Tracheal epithelial cell (primary cell): ENCODE measurements at places on chromosomes 13 and 19. TPM values are rescaled to one million over a fixed set of nuclear protein-coding genes. Genes with fewer than 3 reads are reported as not detected.

SIGLEC12 gene
- total RNA-seq, result not detected in 2 replicates

C3 gene
- 5.1 and 32.8 TPM in 2 replicates for total RNA-seq

CTXN1 gene
- 8.2 TPM in 1 of 2 replicates, not detected in the other for total RNA-seq

CEACAM21 gene
- total RNA-seq, result not detected in 2 replicates

PGLYRP1 gene
- not detected in 2 replicates for total RNA-seq
